Lower leg skin (tissue), 4 donors: ENCODE measurements at places on chromosomes 1 and 21. TPM values are rescaled to one million over a fixed set of nuclear protein-coding genes. Genes with fewer than 3 reads are reported as not detected.

The CBR1 gene
- 409 TPM for total RNA-seq

The BTBD8 gene
- 1.3 TPM for total RNA-seq

The KRTAP24-1 gene
- not detected for total RNA-seq

The MFAP2 gene
- total RNA-seq = 5.8 TPM

The CNIH3 gene
- total RNA-seq = 2.6 TPM

The OR2L3 gene
- 0.06 TPM for total RNA-seq

The CACNA1S gene
- 0.04 TPM for total RNA-seq

The DTL gene
- 0.72 TPM for total RNA-seq

The TMEM79 gene
- total RNA-seq = 97.6 TPM

The CELA3A gene
- not detected for total RNA-seq

The GJB3 gene
- 204 TPM for total RNA-seq

The CFHR2 gene
- total RNA-seq = not detected

The OXCT2 gene
- 0.15 TPM for total RNA-seq

The OPTC gene
- not detected for total RNA-seq

The SIM2 gene
- total RNA-seq = not detected

The KCNN3 gene
- total RNA-seq = 0.13 TPM

The NR1I3 gene
- total RNA-seq = not detected

The ACTL8 gene
- total RNA-seq = not detected

The TDRD5 gene
- 0.51 TPM for total RNA-seq

The LCE3D gene
- total RNA-seq = 93.6 TPM

The HNRNPU gene
- 222 TPM for total RNA-seq

The KCNE2 gene
- total RNA-seq = not detected

The FALEC gene
- not detected for total RNA-seq
